Upper lobe of right lung (tissue), 1 donor: ENCODE measurements at places on chromosomes 4 and X.

GRCh38 chr4:52852711-52853110 lies 9.4 kb upstream of the RASL11B start:
- no peak for DNase-seq

GRCh38 chr4:95214408-95214807 lies 334.4 kb downstream of the UNC5C start:
- DNase-seq: no peak

DNA sequence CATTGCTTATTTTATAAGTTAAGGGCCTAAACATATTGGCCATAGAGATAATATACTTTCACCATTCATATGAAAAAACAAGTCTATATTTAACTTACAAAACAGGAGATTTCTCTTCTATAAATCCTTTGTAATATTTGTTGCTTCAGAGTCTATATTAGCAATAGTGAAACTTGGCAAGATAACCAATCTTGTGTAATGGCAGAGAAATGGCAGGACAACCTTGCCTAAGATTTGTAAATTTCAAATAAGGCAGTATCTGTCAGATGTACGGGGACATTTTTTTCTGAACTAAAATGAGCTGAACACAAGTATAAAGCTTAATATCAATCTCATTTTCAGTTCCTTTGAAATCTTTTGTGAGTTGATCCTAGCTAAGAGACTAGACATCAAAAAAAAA lies 17.8 kb upstream of the CPEB2 start:
- DNase-seq: no peak

- DNase-seq: no peak
Observed at GRCh38 chrX:120419463-120419862, 49.6 kb downstream of the LAMP2 start.

DNA sequence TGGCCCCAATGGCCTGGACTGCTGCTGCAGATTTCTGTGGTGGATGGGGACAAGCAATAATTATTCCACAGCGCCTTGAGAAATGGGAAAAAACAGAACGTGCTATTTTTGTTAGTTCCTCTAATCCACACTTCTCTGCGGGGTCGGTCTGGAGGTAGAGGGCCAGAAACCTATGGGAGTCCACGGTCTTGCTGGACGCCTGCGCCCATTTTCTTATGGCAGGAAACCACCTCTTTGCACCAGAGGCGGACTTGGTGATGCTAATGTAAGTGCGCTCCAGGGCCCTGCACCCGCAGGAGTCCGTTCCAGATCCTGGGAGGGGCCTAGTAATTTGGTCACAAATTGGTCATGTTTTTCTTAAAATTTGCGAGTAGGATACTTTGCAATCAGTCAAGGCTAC lies 25.9 kb upstream of the CLDN24 start:
- peak; percentile 39 for DNase-seq

GRCh38 chr4:170033999-170034398 lies 7.8 kb upstream of the MFAP3L start:
- no peak for DNase-seq

DNA sequence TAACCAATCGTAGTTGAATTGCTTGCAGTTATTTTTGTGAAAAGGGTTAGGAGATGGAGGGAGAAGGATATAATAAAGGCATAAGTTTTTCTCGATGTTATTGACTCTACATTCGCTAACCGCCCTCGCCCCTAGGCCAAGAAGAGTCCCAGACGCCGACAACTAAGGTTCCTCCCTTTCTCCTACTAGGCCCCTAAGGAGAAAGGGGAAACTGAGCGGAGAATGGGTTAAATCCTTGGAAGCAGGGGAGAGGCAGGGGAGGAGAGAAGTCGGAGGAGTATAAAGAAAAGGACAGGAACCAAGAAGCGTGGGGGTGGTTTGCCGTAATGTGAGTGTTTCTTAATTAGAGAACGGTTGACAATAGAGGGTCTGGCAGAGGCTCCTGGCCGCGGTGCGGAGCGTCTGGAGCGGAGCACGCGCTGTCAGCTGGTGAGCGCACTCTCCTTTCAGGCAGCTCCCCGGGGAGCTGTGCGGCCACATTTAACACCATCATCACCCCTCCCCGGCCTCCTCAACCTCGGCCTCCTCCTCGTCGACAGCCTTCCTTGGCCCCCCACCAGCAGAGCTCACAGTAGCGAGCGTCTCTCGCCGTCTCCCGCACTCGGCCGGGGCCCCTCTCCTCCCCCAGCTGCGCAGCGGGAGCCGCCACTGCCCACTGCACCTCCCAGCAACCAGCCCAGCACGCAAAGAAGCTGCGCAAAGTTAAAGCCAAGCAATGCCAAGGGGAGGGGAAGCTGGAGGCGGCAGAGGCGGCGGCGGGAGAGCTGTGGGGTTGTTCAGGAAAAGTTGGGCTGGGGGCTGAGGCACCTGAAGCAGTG lies 5.9 kb downstream of the ATOH1 start:
- no peak for DNase-seq

DNA sequence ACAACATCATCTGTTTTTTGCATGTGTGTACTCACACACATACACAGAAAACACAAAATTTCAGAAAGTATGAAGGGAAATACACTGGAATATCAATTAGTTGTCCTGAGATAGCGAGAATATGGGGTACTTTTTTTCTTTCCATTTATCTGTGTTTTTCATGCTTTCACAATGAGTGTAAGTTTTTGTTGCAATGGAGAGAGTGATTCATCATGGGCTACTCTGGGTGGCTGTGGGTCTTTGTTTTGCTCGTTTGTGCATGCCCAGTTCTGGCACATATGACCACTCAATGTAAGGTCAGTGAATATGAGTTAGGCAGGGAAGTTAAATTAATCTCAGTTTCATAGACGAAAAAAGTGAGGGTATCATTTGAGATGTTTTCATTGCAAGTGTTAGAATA lies 26.9 kb downstream of the XK start:
- no peak for DNase-seq

- DNase-seq: no peak
Observed at GRCh38 chr4:187158003-187158402, 434.3 kb upstream of the FAT1 start.

- DNase-seq: peak; percentile 64
Observed at GRCh38 chrX:47623540-47624027, 3.9 kb upstream of the SYN1 start.

DNA sequence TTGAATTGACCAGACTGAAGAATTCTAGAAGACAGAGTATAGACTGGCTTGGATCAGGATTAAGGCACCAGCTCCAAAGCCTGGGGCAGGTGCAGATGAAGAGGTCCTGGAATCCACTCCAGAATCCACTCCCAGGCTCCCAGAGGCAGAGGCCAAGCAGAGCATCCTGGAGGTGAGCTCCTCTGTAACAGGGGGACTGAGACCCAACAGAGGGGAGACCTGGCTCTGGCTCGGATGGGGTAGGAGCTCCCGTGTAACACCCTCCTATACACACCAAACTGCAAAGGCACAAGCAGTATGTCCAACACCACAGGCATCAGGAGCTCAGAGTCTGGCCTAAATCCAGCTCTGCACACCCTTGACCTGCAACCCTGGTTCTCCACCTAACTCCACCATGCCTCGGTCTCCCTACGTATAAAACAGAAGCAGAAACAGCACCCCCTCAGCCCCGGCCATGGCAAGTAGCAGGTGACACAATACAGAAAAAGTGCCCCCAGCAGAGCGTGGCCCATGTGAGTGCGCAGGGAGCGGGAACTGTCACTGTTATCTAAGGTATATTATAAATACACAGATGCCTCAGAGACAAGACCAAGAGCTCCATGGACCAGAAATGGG lies 14.9 kb downstream of the RNF212 start:
- peak; percentile 33 for DNase-seq

DNA sequence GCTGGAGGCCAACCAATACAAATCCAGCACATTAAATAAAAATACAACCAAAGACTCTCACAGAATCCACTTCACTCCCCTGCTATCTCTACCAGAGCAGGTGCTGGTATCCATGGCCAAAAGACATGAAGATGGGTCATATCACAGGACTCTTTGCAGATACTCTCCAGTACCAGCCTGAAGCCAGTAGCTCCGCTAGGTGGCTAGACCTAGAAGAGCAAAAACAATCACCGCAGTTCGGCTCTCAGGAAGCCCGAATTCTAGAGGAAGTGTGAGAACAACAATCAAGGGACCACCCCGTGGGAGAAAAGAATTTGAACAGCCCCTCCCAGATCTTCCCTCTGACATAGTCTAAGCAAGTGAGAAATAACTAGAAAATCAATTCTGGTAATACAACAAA lies 20.2 kb downstream of the CLIC2 start:
- DNase-seq: no peak

DNA sequence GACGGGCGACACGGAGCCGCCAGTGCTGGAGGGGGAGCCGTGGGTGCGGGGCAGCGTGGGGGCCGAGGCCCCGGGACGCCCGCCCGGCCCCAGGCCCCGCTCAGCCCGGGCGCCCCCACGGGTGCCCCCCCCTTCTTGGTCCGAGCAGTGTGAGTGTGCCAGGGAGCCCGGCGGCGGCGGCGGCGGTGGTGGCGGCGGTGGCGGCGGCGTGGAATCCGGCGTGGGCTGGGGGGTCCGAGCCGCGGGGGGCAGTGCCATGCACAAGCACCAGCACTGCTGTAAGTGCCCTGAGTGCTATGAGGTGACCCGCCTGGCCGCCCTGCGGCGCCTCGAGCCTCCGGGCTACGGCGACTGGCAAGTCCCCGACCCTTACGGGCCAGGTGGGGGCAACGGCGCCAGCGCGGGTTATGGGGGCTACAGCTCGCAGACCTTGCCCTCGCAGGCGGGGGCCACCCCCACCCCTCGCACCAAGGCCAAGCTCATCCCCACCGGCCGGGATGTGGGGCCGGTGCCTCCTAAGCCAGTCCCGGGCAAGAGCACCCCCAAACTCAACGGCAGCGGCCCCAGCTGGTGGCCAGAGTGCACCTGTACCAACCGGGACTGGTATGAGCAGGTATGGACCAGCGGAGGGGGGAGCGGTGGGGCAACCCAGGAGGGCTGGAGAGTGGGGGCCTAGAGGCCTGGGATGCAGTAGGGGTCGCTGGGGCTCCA lies 466 bp downstream of the DLG3 start:
- no peak for DNase-seq

DNA sequence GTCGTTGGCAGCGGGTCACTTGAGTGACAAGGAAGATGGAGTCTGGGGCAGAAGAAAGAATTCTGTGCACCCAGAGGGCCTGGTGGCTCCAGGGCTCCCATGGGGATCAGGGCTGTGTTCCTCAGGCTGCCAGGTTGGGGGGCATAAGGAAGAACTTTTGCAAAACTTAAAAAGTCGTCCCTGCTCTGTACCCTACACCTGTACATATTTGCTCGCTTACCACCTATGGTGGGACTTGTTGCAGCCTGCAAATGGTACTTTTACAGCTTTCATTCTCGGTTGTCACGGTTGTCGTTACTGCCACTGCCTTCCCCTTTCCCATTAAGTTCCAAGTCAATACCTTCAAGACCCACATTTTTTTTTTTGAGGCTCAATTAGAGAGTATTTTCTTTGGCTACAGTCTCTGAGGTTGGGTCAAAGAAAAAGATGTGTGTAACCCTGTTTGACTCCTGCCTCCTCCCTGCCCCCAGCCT lies 9.1 kb downstream of the ARX start:
- DNase-seq: no peak

GRCh38 chr4:111281219-111281618 lies 658.3 kb upstream of the PITX2 start:
- no peak for DNase-seq

DNA sequence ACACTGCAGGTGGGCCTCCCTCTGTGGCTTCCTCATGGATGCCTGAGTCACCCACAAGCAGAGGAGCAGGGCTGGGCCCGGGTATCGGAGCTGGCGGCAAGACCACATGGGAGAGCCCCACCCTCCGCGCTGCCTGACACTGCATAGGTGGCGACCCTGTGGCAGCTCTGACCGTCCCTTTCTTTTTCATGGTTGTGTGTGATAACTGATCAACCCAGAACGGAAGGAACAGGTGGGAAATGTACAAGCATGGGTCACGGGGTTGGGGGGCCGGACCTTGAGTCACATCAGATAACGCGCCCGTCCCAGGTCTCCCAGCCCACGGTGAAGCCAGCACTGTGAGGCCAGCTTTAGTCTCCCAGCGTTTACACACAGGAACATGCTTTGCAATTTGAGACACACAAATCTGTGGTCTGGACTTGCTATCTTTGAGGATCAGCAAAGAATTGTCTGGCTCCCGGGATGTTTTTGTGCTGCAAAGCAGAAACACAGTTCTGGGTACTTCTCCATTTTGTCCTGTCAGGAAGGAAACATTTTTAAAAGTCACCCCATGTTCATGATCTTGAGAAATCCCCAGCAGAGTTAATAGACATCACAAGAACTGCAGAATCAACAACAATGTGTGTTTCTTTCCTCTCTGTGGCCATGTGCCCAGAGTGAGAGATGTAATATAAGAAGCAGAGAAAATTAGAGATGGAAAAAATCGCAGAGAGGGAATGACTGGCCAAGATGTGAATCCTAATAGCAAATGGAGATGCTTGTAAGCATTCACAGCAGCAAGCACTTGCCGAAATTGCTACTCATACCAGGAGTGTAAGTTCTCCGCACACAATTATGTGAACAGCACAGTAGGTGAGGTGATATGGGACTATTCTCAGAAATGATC lies 70.1 kb upstream of the CBR4 start:
- peak; percentile 66 for DNase-seq

- no peak for DNase-seq
Observed at GRCh38 chr4:137576446-137576845, 44.2 kb upstream of the PCDH18 start.

- DNase-seq: no peak
Observed at GRCh38 chr4:41212616-41213203, 1.6 kb downstream of the APBB2 start.

- no peak for DNase-seq
Observed at GRCh38 chrX:49082271-49082871, 2.7 kb upstream of the WDR45 start.

- DNase-seq: no peak
Observed at GRCh38 chrX:2584251-2585157, 83.7 kb upstream of the DHRSX start.

GRCh38 chr4:19429684-19430083 lies 822.0 kb upstream of the SLIT2 start:
- DNase-seq: no peak

GRCh38 chrX:40310447-40310846 lies 212.7 kb upstream of the BCOR start:
- DNase-seq: no peak

DNA sequence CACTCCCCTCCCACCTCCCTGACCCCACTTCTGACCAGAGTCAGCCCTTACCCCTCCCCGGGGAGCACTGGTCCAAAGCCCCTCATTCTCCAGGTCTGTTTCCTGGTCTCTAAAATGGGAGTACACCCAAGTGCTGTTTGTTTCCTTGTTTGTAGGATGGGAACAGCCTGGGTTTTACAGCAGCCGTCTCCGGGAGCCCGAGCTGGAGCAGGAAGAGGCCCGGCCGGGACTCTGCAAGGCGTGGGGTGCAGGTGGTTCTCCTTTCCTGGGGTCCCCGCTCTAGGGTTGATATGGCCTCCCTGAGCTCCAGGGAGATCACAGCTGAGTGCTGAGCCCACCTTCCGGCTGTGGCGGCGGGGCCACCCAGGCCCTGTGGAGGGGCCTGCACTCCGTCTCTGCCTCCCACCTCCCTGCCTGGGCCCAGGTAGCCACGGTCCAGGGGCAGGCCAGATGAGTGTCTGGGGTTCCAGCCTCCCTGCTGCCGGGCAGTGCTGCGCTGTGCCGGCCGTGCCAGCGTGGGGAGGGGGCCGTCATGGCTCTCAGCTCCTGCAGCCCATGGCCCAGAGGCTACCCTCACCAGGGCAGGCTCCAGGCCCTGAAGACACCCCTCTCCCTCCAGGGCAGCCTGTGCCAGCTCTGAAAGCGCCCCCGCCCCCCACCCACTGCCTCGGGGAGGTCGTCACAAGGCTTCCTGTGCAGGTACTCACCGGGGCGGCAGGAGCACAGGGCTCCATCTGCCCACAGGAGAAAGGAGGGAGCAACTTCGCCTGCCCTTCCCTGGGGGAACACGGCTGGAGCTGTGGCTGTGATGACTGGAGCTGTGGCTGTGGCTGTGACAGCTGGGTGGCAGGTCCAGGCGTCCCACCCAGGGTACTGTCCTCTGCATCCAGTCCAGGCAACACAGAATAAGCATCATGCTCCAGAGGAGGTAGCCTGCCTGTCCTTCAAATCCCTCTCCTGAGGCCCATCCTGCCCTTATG lies 98.8 kb downstream of the ADRA2C start:
- peak; percentile 54 for DNase-seq
